Heart left ventricle (tissue), 16 donors: ENCODE measurements at places on chromosomes 5 and 9. TPM values are rescaled to one million over a fixed set of nuclear protein-coding genes. Genes with fewer than 3 reads are reported as not detected.

INSL4 gene
- not detected for polyA plus RNA-seq

- peak; percentile 50 for DNase-seq
Measured at GRCh38 chr5:10563110-10563944, 543 bp upstream of the ANKRD33B start.

- no peak for DNase-seq
Measured at GRCh38 chr5:54942064-54942778, 43.2 kb downstream of the ESM1 start.

- peak; percentile 63 for DNase-seq
Measured at GRCh38 chr9:93111371-93112115, 15.5 kb downstream of the CARD19 start.

DNA sequence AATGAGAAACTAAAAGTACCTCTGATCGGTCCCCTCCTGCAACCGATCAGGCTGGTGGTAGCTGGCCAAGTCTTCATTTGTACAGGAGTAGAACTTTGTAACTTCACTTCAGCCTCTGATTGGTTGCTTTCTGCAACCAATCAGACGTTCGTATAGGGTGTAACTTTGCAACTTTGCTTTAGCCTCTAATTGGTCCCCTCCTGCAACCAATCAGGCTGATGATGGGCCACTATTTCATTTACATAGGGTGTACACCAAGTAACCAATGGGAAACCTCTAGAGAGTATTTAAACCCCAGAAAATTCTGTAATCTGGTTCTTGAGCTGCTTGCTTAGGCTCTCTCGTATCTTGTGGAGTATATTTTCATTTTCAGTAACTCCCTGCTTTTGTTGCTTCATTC lies 445.5 kb downstream of the MED10 start:
- no peak for DNase-seq

GRCh38 chr9:131919216-131919615 lies 160.5 kb downstream of the MED27 start:
- DNase-seq = no peak

DNA sequence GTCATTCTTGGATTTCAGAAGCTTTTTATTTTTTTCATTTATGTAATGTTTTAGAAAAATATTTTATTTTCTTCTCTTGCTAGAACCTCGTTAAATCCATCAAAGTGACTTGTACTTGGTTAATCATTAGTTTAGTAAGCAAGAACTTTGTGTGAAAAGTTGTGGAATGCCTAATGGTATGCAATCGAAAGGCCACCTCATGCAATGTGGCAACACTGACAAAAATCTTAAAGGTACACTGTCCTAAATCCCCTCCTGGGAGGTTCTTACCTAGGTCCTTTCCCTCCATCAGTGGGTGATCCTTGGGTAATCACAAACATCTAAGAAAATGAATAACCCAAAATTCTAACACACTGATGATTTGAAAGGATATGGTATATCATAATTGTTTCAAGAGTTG lies 304.2 kb downstream of the DNAH5 start:
- DNase-seq = no peak

DNA sequence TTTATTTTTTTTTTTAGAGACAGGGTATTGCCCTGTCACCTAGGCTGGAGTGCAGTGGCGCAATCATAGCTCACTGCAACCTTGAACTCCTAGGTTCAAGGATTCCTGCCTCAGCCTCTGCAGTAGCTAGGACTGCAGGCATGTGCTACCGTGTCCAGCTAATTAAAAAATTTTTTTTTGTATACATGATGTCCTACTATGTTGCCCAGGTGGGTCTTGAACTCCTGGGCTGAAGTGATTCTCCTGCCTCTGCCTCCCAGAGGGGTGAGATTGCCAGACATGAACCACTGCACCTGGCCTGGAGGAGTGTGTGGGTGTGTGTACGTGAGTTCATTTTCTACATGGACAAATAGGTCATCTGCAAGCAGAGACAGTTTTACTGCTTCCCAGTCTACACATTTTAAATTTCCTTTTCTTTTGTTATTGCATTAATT lies 33.8 kb downstream of the JMY start:
- DNase-seq = no peak

DNA sequence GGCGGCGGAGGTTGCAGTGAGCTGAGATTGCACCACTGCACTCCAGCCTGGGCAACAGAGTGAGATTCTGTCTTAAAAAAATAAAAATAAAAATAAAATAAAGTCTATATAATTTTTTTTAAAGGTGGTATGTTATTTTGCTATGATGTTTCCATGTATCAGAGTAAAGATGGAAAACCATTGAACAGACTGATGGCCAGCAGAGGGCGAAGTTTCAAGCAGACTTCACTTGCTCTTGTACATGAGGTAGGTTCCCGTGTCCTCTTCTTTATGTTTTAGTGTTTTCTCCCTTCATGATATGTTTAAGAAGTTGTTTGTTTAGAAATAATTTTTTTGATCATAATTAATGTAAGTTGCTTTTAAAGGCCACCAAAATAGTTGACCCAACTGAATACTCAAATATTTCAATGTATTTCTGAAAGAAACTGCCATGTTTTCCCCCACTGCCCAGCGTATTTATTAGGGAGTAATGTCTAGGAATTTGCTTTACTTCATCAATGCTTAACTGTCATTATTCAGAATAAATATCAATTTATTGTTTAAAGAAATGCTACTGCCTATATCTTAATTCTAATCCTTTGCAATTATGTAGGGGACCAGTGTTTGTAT lies 146.4 kb downstream of the HACD4 start:
- peak; percentile 36 for DNase-seq

DNA sequence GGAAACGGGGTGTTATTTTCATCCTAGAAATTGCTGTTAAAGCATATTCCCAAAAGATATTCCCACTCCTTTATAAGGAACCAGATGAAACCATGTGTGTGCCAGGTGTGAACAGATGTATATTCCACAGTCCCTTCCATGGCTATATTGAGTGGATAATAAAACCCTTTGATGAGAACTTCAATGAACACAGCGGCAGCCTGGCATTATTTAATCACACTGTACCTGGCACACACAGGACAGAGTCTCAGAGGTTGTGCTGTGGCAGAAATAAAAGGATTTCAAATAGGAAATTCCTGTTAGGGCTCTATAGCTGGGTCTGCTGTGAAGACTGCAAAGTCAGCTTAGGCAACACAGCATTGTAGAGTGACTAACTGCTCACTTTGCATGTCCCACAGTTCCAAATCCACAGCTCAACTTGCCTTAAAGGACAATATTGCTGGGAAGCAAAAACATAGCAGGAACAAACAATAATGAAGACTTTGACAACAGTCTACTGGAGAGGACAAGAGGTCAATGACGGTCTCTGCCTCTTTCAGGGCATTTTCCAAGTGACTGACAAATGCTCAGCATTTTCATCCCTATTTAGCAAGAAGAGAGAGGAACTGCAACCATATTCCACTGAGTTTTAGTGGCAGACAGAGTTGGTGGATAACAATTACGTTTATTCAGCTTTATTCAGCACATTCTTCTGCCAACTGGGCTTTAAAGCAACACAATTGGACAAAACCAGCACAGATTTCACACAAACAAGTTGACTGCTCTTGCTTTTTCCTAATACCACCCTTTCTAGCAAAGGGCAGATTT lies 255.7 kb upstream of the RGMB start:
- DNase-seq = no peak

- DNase-seq = no peak
Measured at GRCh38 chr9:68706363-68707201, 1.5 kb downstream of the PIP5K1B start.

ANKRD18B gene
- 0.91 TPM for polyA plus RNA-seq
